ENCODE measurements at places on chromosomes 3 and 15.
A peak's percentile ranks its signal among the peaks of the same experiment; 100 is the strongest.

DNA sequence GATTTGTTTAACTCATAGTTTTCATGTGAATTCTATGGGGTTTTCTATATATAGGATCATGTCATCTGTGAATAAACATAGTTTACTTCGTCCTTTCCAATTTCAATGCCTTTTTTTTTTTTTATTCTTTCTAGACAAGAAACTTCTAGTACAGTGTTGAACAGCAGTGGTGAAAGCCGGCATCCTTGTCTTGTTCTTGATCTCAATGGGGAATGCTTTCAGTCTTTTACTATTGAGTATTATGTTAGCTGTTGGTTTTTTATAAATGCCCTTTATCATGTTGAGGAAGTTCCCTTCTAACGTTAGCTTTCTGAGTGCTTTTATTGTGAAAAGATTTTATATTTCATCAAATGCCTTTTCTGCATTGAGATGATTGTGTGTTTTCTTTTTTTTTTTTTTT lies 69.0 kb downstream of the SLMAP start:
- no peak for ATAC-seq

DNA sequence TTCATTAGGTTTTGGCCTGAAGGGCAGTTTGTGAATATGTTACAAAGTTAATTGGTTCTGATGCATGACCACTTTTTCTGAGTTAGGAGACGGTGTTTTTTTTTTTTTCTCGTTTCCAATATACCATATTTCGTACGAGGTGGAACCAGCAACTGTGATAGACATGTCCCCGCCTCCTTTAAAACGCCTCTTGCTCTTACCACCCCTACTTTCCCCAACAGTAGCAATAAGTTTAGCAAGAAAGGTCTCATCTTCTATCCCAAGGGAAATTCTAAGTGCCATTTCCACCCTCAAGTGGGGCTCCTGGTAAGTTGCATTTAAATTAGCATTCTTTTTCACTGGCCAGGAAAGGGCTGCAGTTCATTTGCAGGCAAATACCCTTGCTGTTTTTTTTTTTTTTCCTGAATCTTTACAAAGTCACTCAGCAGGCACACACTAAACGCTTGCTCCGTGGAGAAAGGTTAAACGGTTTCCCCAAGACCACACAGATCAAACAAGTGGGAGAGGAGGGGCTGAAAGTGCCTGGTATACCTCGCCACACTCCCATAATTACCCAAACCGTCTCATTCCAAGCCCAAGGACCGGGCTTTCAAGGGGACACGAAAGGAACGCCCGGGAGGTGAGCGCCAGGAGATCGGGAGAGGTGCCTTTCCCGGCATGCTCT lies 39.5 kb upstream of the MGA start:
- ATAC-seq = peak; percentile 13

DNA sequence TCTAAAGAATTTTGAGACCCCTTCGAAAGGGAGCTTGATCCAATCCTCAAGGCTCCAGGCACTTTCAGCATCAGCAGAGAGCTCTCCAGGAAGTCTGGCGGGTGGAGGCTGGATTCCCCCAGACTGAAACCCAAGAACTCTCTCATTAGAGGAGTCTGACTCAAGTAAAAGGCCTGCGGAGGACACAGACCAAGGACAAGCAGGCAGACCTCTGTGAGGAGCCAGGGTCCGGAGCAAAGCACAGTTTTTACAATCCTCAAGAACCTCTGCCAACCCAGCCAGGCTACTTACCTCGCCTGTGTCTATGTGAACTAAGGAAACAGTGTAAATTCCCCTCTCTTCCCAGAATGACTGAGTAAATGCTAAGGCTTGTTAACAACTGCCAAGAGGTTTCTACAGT lies 86.2 kb downstream of the FBN1 start:
- no peak for ATAC-seq

GRCh38 chr3:110430146-110430545 lies 641.5 kb upstream of the NECTIN3 start:
- no peak for ATAC-seq

- ATAC-seq = no peak
Measured at GRCh38 chr15:36263666-36264065, 315.8 kb upstream of the CDIN1 start.

- no peak for ATAC-seq
Measured at GRCh38 chr15:39282663-39283208, 298.1 kb upstream of the THBS1 start.

DNA sequence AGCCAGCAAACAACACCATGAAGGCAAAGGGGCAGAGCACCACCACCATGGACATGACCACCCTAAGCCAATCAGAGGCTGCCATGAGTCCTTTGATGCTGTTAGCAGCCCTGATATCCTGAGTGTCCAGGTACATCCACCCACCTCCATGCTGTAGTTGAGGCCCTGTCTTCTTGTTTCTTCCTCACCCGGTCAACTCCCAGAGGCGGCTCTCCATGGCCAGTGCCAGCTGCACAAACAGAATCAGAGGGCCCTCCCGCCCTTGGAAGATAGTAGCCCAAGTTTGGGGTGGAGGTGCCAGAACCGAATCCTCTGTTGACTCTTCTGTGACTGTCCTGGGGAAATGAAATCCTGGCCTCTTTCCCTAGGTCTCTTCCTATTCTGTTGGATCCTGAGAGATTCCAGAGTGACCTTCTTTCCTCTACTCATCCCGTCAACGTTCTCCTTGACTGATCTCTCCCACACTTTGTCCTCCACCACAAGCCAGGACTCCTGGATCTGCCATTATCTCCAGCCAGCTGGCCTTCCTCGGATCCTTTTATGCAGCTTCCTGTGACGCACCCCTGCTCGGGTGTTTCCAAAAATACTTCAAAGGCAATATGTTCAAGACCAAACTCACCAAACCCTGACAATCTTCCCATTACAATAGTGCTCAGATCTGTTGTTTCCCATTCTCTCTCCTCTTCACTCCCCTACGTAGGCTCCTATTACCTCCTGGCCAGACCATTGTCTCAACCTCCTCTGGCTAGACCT lies 45.4 kb upstream of the DLG1 start:
- no peak for ATAC-seq

- ATAC-seq = no peak
Measured at GRCh38 chr3:177601152-177601551, 403.9 kb upstream of the TBL1XR1 start.

DNA sequence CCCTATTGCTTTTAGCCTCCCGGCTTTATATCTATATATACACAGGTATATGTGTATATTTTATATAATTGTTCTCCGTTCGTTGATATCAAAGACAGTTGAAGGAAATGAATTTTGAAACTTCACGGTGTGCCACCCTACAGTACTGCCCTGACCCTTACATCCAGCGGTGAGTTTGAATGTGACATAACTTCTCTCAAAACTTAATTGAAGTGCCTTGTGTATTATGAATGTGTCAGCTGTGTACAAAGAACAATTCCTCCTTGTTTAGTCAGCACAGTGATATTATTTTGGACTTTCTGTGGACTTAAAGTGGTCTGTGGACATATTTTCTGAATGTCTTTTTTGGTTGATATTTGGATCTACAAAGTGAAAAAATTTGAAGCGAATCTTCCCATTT lies 220 bp downstream of the TP63 start:
- no peak for ATAC-seq

- no peak for ATAC-seq
Measured at GRCh38 chr3:142095841-142096240, 53.5 kb downstream of the TFDP2 start.

DNA sequence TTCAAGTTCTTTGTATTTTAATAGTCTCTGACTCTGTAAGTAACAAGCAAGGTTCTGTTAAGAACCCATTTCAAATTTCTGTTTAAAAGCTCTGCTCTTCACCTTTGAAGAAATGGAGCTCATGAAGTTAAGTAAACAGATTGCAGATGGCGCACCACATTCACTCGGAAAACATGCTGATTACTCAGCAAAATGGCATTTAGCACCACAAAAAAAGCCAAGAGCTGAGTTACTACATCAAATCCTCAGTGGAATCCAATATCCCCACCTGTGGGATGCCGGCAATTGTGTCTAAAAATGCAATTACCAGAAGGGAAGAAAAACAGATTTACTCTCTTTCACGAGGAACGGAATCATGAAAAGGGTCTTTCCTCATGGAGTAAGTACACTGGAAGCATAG lies 758.0 kb downstream of the NTRK3 start:
- no peak for ATAC-seq

DNA sequence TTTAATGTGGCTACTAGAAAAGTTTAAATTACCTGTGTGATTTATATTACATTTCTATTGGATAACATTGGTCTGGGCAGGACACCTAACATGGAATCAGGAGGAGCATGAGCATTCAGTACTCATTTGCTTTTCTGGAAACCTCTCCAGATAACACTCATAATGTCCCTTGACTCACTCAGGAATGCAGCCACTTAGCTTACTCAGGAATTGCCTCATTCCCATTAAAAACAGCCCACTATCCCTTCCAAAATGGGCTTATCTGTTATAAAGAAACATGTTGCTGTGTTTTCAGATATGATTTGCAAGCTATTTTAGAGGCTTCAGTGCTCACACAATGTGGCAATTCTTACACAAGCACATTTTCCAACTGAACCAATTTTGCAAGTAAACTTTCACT lies 17.1 kb downstream of the GBE1 start:
- ATAC-seq = no peak

- ATAC-seq = peak; percentile 85
Measured at GRCh38 chr3:52310861-52311575, 5.1 kb upstream of the DNAH1 start.

DNA sequence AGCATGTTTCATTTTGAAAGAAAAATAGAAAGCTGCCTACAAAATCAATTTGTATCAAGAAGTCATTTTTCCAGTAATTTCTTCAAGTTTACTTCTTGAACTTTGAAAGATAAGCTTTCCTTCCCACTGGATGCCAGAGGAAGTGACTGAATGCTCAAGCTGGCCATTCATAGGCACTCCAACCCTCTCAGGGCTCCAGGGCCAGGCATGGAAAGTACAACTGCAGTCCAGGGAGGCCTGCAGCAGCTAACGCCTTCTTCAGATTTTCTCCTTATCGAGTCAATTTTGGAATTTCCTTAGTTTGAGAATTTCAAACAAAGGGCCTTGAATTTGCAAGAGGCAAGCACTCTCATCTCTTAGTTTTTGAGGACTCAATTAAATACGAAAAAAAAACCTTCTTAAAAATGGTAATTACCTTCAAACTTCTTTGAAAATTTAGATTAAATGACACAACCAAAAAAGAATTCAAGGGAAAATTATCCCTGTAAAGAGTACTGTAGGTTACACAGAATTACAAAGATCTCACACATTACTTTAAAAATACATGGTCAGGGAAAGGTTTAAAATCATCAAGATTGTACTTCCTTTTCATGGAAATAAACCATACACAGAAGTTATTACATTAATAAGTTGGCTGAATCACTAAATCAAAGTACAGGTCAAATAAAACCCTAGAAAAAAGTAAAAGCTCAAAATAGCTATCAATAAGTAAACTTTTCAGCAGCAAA lies 2.5 kb downstream of the UBP1 start:
- no peak for ATAC-seq

DNA sequence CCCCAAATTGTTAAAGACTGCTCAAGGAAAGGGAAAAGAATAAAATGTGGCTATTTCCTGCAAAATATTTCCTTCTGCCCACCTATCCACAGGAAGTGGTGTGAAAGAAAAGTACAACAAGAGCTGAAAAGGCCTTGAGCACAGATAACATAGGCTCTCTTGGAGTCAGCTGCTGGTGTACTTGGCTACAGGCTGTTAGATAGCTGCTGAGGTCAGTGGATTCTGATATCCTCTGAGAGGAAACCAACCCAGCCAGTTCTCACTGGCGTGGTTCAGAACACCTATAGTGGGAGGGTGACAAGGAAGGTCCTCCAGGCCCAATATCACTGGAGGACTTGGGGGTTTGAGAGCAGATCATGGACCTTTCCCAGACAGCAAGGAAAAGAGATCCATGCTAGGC lies 124.4 kb upstream of the GAP43 start:
- peak; percentile 31 for ATAC-seq

GRCh38 chr3:196336319-196337145 lies 1.7 kb downstream of the TM4SF19 start:
- no peak for ATAC-seq

DNA sequence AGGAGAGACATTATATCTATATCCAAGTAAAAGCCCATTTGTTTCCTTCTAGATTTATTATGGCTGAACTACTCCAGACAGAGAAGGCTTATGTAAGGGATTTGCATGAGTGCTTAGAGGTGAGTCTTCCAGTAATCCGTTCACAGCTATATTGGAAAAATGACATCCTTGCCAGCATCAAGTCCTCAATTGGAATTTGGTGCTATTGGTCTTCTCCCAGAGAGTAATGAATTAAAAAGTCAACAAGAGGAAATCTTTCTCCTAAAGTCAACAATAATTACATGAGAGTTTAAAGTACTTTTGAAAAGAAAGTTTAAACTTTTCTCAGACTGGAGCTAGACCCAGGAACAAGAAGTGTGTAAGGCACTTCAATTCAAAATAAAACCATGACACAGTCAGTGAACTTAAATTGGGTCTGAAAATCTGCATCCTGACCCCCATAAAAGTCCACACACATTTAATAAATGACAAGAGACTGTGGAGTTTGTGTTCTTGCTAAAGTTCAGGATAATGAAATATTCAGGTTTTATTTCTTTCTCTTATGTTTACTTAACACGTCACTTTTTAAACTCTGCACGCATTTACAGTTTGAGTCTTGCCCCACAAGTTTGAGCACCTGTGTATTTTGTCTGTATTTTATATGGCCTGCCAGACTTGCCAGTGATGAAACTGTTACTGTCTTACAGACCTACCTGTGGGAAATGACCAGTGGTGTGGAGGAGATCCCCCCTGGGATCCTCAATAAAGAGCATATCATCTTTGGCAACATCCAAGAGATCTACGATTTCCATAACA lies 268.2 kb upstream of the UMPS start:
- no peak for ATAC-seq

DNA sequence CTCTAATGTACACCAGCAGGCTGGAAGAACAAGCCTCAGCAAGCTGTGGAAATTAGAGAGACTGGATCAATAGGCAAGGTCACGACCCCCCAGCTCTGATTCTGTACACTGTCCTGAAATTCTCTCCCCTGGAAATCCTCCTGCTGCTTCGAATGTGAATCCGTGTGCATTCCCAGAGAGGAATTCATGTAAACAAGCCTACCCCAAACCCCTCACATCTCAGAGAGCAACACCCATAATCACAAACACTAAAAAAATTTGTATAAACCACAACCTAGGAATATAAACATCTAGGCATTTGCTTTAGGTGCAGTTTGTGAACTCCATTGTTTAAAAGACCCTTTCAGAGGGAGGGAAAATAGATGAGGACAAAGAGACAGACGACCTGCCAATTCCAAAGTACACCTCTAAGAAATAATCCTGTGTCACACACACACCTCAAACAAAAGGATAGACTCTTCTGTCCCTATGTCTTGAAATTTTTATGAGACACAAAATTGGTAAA lies 325.2 kb downstream of the WDR72 start:
- ATAC-seq = no peak

DNA sequence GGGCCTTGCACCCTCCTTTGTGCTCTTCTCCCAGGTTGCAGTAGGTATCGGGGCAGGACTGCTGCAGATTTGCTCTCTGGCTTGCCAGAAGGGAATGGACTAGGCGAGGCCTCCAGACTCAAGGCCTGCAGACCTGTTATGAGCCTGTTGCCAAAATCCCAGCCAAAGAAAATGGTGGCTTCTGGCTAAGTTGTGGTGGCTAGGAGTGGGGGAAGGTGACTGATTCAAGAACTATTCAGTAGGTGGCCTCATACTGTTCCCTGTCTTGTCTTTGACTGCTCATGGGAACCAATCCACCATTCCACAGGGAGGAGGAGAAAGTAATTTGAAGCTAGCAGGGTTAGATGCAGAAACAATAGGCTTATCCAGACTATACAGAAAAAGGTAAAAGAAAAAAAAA lies 380.4 kb upstream of the PROK2 start:
- ATAC-seq = no peak

Measured in stimulated activated memory B cell treated with anti-CD40 and anti-IgM and Interleukin-4, amounts not matched to agents 10 μg/mL and 1 μg/mL and 100 μg/mL, for 72 hours (primary cell).